ENCODE measurements at places on chromosomes 12 and 14.

DNA sequence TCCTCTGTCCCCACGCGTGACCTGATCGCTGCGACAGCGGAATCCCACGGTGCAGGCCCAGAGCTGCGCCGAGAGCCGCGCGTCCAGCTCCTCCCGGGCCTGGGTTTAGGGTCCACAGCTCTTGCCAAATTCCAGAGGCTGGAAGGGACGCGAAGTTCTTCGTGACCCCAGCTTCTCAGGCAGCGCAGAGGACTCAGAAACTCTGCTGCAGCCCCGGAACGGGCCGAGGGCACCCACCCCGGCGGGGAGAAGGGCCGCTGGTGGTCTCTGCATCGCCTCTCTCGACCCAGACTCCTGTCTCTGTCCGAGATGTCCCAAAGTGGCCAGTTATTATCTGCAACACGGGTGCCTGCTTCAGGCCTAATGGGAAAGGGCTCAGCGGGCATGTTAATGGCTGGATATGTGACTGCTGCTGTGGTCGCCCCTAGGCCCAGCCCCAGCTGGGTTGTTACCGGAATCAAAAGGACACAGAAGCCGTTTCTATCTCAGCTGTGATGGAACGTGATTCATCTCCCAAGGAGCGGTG lies 236.4 kb downstream of the VRK1 start:
- DNase-seq: no peak

GRCh38 chr12:127025545-127025944 lies 1241.4 kb upstream of the TMEM132C start:
- DNase-seq: no peak

GRCh38 chr12:93387780-93388179 lies 10.1 kb downstream of the NUDT4 start:
- DNase-seq: peak; percentile 37

GRCh38 chr14:38522724-38523123 lies 266.8 kb upstream of the CLEC14A start:
- no peak for DNase-seq

DNA sequence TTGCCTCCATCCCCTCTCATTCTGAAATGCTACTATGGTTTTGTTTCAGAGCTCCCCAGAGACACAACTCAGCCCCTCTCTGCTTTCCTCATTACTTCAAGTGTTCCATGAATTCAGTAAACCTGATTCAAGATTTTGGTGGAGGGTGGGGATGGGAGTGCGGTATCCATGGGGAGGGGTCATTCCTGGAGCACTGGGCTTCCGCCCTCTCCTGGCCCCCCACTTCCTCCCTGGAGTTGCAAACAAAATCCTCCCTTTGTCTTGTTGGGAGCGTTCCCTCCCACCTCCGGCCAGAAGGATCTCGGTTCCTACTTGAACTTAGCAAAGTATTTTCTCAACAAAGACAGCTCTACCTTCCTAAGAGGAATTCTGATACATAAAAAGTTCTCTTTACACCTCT lies 71.8 kb upstream of the LTA4H start:
- no peak for DNase-seq

DNA sequence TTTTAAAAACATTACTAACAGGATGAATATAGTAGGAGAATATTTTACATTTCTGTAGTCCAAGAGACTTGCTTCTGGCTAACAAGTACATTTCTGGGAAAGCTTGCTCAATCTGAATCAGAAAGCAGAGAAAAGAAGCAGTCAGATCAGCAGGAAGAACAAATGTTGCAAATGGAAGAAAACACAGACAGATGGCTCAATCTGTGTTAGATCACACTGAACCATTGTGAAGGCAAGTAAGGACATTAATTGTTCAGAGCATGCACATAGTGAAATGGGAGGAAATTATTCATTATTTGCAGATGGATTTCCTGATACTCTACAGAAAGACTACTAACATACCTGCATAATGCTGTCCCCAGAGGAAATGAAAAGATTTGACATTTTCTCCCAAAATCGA lies 65.2 kb upstream of the CNOT2 start:
- DNase-seq: no peak

DNA sequence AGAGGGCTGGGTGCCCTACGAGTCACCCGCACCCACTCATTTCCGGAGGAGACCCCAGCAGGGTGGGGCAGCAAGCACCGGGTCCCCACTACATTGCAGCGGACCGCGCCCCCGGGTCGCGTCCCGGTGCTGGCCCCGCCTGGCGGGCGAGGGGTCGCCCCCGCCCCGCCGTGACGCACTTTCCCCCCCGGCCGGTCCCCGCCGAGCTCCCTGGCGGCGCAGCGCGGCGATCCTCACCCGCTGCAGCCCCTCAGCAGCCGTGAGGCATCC lies 106.1 kb downstream of the PRICKLE1 start:
- DNase-seq: no peak
